ENCODE measurements at places on chromosomes 12 and 14. TPM values are rescaled to one million over a fixed set of nuclear protein-coding genes. Genes with fewer than 3 reads are reported as not detected.

DNA sequence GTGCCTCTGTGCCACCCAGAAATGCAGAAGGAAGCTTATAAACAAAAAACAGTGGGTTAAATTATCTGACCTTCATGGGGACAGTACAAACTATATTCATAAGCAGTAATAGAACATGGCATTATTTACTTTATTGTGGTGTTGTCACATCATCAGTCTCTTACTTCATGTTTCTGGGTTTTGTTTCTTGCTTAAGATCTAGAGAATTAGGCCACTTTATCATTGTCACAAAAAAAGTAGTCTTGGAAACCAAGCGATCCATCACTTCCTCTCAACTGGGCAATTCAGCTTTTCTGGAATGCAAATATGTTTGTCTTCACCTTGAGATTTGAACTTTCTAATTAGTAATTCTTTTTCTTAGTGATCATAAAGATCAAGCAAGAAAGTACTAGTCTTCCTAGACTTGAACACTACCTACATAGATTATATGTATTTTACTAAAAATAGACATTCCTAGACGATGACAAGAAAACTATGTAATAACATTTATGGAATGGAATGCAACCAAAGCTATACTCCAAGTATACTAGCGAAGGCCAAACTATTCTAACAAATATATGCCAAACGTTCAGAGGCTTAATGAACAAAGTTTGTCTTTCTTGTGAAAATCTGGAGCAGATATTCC is 363.4 kb downstream of the DAD1 start:
- no peak overlapping the region for H3K4me3 ChIP-seq
- no peaks in the 10 kb centered on the region for H3K36me3 ChIP-seq
- no peak overlapping the region for H3K27ac ChIP-seq
- H3K4me1 ChIP-seq: peaks cover 4% of the 10 kb centered on the region

DNA sequence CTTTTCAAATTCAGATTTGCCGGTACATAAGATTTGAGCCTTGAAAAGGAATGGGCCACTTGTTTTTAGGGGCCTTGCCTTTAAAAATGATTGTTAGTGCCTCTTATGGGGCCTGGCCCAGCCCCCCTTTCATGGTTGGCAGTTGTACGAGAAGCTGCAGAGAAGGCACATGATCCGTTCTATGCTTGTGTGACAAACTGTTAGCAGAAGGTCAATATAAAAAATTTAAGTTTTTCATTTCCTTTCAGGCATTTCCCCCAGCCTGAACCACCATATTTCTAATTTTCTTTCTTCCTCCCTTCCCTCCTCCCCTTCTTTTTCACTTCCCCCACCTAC is 119.1 kb downstream of the PLXNC1 start:
- H3K4me1 ChIP-seq: peaks cover 60% of the 10 kb centered on the region
- peaks cover 13% of the 10 kb centered on the region for H3K36me3 ChIP-seq
- H3K27ac ChIP-seq: no peak overlapping the region
- no peaks in the 10 kb centered on the region for H3K27me3 ChIP-seq
- DNase-seq: no peak

DNA sequence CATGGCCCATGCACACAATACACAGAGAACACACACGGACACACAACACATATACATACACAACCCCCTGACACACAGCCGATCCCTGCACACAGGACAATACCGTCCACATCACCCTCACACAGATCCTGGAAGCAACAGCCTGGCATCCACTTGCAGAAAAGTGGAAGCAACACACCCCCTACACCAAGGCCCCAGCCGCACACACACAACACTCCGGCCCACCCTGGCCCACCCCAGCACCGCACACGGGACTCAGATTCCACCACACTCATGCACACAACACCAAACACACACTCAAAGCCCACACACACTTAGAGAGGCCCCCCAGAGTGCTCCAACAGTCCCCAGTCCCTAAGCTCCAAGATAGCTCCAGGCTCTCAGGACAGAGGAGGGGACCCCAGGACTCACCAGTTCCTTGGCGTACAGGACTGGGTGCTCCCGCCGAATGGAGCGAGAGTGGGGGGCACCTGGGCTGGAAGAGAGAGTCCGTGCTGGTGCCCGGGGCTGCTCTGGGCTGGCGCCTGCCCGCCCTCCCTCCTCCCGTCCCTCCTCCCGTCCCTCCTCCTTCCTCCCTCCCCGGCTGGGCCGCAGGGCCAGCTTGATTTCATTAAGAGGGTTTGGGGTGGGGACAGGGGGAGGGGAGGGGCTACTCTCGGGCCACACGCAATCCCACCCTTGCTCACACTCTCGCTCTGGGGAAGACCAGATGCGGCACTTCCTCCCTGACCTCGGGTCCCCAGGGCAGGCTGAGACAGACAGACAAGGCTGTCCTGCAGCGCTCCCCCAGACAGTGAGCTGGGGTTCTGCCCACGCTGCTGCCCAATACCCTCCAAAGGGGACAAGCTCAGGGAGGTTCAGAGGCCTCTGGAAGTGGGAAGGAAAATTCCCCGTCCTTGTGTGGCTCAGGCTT is at the start of gene TMEM119:
Gene TMEM119, minus strand, starts transcription at position 526 of the 913 bp plus-strand sequence. CDS start 5,701 bp downstream, outside the sequence.
- no peaks in the 10 kb centered on the region for H3K27me3 ChIP-seq
- DNase-seq: no peak
- H3K4me3 ChIP-seq: no peak within 1 kb of the TSS
- H3K27ac ChIP-seq: no peak within 1 kb of the TSS

- H3K4me1 ChIP-seq: no peaks in the 10 kb centered on the region
- no peaks in the 10 kb centered on the region for H3K36me3 ChIP-seq
- H3K4me3 ChIP-seq: no peak overlapping the region
- no peak for DNase-seq
Measured at GRCh38 chr12:4580281-4580688, 18.3 kb downstream of the DYRK4 start.

The MIP gene
- not detected for total RNA-seq

DNA sequence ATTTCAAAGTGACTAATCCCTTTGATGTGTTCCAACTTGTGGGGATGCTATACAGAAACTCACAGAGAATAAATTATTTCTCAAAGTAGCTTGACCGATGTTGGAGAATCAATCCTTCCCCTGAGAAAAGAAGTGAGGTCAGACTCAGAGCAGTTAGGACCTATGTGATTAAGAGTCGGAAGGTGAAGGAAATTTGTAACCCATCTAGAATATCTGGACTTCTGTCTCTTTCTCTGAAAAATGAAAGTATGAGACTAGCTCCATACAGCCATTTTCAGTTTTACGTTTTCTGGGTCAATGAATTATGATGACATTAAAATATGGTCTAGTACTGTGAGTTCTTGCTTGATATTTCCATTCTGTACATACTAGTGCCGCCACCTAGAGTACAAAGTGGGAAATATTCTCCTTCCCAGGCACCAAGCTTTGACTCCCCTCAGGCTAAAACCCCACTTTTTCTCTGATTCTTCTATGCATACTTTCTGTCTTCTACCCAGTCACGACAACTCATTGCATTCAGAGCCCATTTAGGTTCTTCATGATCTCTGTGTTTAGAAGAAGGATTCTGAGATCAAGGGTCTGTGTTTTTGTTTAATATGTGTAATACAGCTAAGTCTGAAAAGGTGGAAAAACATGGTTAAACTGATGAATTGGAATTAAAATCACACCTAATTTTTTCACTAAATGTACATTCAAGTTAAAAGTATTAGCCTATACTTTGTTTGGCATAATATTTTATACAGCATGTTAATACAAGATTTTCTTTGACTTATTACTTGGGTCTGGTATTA is 6.9 kb upstream of the NTS start:
- DNase-seq: peak; percentile 23
- no peak overlapping the region for H3K27ac ChIP-seq
- no peak overlapping the region for H3K4me3 ChIP-seq
- H3K36me3 ChIP-seq: no peaks in the 10 kb centered on the region
- H3K27me3 ChIP-seq: no peaks in the 10 kb centered on the region

- H3K27me3 ChIP-seq: no peaks in the 10 kb centered on the region
- no peaks in the 10 kb centered on the region for H3K36me3 ChIP-seq
- H3K4me1 ChIP-seq: no peaks in the 10 kb centered on the region
- no peak for DNase-seq
Measured at GRCh38 chr12:84542289-84542688, 370.3 kb downstream of the SLC6A15 start.

The KIF26A gene
- 0.07 TPM for total RNA-seq

Data from activated naive CD4-positive, alpha-beta T cell treated with anti-CD3 and anti-CD28 coated beads for 36 hours (primary cell).